ENCODE measurements at places on chromosomes 4 and X. TPM values are rescaled to one million over a fixed set of nuclear protein-coding genes. Genes with fewer than 3 reads are reported as not detected.

- no peak for DNase-seq
Measured at GRCh38 chrX:78140206-78140605, 756 bp upstream of the TAF9B start.

DNA sequence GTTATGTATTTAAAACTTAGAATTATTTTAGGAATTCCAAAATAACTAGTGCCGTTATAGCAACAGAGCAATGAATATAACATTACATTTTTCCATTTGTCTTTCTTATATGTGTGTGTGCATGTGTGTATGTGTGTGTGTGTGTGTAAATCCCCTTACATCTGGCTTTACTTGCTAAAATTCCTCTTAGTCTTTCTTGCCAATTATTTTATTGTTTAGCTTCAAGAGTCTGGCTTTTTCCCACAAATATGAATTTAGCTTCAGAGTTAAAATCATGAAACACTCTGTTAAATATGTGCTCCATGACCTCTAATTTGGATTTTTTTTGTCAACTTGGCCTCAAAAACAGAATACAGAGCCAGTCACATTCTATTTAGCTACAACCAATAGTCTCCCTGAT lies 18.9 kb downstream of the FGF13 start:
- DNase-seq: no peak

The FGD1 gene
- total RNA-seq: 3.4 TPM

DNA sequence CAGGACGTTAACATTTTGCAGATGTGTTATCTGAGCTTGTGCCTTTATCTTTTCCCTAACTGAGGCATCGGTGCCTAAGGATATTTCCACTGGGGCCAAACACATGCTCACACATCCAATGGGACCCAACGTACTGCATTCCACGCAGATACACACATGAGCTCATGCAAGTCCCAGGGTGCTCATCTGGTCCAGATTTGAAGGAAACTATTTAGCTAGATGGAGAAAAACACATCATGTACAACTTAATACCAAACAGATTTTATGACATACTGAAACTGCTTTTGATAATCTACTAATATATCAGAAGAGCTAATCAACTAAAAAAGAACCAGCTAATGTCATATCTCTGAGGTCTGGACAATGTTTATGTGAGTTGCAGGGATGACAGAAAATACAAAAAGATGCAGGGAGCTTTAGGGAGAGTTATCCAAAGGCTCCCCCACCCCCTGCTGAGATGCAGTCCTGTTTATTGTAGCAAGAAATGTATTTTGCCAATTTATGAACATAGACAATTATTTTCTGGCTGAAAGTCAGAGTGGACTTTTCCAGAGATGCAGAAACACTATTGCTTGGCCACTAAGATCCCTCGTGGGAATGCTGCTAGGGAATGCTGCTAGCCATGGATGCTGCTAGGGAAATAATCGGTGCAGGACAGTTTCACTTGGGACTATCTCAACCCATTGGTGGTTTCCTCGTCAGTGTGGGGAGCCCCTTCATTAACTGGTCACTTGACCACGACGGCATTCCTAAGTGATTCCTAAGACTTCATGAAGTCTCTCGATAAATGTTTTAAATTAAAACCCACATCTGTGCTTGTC lies 172.8 kb downstream of the SMIM20 start:
- no peak for DNase-seq

DNA sequence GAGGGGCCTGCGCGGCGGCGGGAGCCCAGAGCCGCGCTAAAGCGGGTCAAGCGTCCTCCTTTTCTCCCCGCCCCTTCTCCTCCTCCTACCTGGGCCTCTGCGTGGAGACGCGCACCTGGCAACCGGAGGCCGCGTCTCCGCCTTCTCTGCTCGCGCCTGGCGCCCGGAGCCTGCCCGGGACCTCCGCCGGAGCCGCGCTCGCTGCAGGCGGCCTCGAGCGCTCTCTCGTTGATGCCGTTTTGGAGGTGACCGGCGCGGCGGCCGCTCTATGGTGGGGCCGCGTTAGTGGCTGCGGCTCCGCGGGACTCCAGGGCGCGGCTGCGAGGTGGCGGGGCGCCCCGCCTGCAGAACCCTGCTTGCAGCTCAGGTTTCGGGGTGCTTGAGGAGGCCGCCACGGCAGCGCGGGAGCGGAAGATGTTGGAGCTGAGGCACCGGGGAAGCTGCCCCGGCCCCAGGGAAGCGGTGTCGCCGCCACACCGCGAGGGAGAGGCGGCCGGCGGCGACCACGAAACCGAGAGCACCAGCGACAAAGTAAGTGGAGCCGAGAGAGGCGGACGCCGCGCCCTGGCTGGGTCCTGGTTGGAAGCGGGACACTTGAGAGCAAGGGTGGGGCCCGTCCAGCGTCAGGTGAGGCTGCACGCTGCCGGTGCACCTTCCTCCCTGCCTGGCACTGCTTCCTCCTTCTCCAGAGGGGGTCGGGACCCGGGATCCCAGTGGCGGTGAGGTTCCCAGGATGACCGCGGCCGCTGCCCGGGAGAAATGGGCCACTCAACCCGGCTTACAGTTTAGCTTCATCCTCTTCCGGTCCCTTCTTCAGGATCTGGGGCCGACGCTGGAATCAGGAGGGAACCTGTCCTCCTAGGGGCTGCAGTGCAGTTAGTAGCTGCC lies at the start of gene CDS1:
TSS of gene CDS1 (plus strand) at position 140 of the 888 bp plus-strand sequence. CDS start at position 415, 275 bp downstream.
- DNase-seq: peak; percentile 33

DNA sequence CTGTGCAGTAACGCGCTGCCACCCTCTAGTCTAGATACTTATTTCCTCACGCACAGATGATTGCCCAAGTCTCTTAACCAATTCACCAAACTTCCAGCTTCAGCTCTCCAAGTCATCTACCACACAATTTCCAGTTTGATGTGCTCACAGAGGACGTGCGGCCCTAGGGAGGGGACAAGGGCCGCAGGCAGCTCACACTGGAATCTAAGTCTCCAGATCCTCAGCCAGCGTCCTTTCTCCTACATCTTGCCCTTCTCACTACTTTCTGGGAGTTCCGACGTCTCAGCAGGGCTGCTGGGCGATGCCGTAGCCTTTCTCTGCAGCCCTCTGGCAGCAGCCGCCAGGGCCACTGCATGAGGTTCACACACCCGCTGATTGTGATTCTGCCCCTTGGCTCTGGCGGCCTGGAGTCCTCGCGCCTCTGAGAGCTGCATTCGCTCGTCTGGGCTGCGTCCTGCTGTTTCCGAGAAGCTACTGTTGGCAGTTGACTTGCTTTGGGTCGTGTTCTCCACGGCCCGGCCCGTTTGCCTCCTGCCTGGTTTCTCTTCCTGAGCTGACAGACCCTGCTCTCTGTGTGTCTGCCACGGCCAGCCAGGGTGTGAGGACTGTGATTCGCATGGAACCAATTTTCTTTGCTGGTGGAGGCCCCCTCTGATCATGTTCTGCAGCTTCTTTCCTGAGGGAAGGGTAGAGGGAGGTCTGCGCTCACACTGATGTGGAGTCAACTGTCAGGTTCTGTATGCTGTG lies 14.1 kb upstream of the TMEM131L start:
- DNase-seq: no peak

DNA sequence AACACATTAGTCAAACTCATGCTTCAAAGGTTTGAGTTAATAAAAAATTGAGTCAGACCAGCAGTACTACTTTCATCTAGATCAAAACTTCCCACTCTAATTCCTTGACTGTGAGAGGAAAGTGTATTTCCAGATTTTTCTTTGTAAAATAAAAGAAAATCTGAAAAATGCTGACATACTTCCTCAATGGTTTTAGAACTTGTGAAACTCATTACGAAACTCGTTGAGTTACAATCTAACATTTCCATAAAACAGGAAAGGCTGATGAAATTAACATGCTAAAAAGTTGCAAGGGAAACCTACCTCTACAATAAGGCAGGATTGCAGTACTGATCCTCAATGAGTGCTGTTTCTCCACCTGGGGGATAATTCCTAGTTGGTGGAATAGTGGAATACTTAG lies 217.8 kb upstream of the HCCS start:
- no peak for DNase-seq

DNA sequence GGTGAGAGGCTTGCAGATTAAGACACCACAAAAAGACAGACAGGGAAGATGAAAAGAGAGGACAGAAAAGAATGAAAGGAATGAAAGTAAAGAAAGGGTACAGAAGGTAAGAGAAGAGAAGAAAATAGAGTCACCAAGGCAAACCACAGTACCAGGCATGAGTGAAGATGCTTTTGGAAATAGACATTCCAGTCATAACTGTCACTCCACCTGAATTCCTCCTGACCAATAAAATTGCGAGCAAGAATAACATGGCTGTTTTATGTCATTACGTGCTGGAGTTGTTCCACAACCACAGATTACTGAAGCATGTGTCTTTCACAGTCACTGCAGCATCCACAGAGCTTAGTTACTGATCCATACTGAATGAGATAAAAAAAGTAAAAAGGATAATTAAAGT lies 864.9 kb upstream of the SLIT2 start:
- no peak for DNase-seq

GRCh38 chr4:19739101-19739651 lies 512.5 kb upstream of the SLIT2 start:
- peak; percentile 92 for DNase-seq

GRCh38 chr4:92825791-92826190 lies 522.0 kb downstream of the GRID2 start:
- no peak for DNase-seq

- DNase-seq: no peak
Measured at GRCh38 chr4:38084877-38085711, 124.9 kb downstream of the PTTG2 start.

The SPANXA1 gene
- total RNA-seq: not detected

The MAGEA1 gene
- not detected for total RNA-seq

GRCh38 chr4:33850371-33850902 lies 2393.9 kb downstream of the ARAP2 start:
- DNase-seq: no peak

GRCh38 chr4:184942444-184943425 lies 75.6 kb upstream of the HELT start:
- no peak for DNase-seq

The H2BW2 gene
- not detected for total RNA-seq

GRCh38 chrX:8815460-8816065 lies 14.4 kb upstream of the FAM9A start:
- DNase-seq: peak; percentile 23

- no peak for DNase-seq
Measured at GRCh38 chr4:10047967-10048366, 26.7 kb upstream of the SLC2A9 start.

GRCh38 chr4:21900211-21900610 lies 48.4 kb downstream of the KCNIP4 start:
- DNase-seq: no peak

The RRH gene
- total RNA-seq: not detected

- DNase-seq: no peak
Measured at GRCh38 chr4:138223231-138223910, 18.8 kb downstream of the SLC7A11 start.

DNA sequence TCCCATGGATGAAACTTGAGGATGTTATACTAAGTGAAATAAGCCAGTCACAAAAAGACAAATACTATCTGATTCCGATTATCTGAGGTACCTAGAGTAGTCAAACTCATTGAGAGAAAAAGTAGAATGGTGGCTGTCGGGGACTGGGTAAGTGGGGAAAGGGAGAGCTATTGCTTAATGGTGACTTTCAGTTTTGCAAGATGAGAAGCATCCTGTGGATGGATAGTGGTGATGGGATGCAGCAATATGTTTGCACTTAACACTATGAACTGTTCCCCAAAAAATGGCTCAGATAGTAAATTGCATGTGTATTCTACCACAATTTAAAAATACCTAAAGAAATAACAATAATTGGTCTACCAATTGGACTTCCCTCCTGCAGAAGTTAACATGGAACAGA lies 181.5 kb downstream of the SHROOM3 start:
- no peak for DNase-seq

DNA sequence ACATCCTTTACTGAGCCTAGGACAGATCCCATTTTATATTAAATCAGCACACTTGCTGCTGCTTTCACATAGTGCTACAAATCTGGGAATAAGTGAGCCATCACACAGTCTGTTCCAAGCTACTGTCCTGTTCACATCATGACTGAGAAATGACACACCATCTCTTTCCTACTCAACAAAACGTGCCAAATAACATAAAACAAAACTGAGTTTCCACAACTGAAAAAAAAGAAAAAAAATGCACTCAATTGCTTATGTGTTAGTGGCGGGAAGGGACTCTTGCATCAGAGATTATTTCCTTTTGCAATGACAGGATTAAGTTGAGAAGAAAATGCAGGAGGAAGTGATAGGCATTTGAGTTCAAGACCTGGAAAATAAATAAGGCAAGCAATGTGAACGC lies 109.0 kb downstream of the SHROOM4 start:
- no peak for DNase-seq

The ASB12 gene
- total RNA-seq: not detected

DNA sequence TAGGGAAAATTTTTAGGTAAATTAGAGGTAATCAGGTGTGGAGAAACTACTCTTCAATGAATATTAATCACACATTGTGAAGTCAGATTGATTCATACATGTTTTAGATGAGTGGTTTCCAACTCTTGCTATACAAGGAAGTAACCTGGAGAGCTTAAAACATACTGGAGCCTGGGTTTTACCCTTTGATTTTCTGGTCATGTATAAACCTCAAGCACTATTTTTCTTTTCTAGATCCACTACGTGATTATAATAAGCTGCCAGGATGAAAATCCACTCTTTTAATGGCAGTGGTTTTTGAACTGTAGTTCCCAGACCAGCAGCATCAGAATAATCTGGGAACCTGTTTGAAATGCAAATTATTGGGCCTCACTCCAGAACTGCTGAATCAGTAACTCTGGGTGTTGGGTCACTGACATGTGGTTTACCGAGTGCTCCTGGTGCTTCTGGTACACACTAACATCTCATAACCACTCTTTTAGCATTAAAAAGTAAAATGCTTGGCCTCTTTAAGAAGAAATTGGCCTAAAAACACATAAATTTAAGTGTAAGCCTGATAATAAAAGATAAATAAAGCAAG lies 63.4 kb downstream of the DCAF12L1 start:
- DNase-seq: no peak

GRCh38 chrX:4935401-4935800 lies 1222.0 kb upstream of the PRKX start:
- DNase-seq: no peak

The OTC gene
- total RNA-seq: not detected
